A549 treated with RU486 at 1 μM for 4 hours (cell line): ENCODE measurements at places on chromosomes 6 and 20. TPM values are rescaled to one million over a fixed set of nuclear protein-coding genes. Genes with fewer than 3 reads are reported as not detected.

The MYCT1 gene
- 0.03 to 0.13 TPM (median 0.09 TPM) in 4 of 5 replicates, not detected in the other for total RNA-seq

The CTAGE9 gene
- not detected in 5 replicates for total RNA-seq

The EYS gene
- 0.02 to 0.33 TPM in 2 of 5 replicates, not detected in the others for total RNA-seq

The FAM135A gene
- total RNA-seq, result 2.9 to 10.8 TPM (median 9.5 TPM) in 5 replicates

The SERPINB1 gene
- total RNA-seq, result 47.7 to 58.4 TPM (median 54.3 TPM) in 5 replicates

The ATRN gene
- total RNA-seq, result 18.1 to 26.0 TPM (median 24.9 TPM) in 5 replicates

The CLVS2 gene
- total RNA-seq, result 0.05 to 0.13 TPM (median 0.11 TPM) in 4 of 5 replicates, not detected in the other

The OR11A1 gene
- not detected in 5 replicates for total RNA-seq

The ADGRF5 gene
- total RNA-seq, result not detected in 5 replicates

The HLA-DRB5 gene
- total RNA-seq, result not detected in 5 replicates

The R3HDML gene
- total RNA-seq, result 0.14 to 0.40 TPM (median 0.32 TPM) in 5 replicates

The ZNF184 gene
- total RNA-seq, result 2.2 to 3.0 TPM (median 2.8 TPM) in 5 replicates

The FLOT1 gene
- 74.8 to 92.4 TPM (median 91.3 TPM) in 5 replicates for total RNA-seq

The BTBD9 gene
- 2.1 to 2.9 TPM (median 2.4 TPM) in 5 replicates for total RNA-seq

The BTN1A1 gene
- not detected in 5 replicates for total RNA-seq

The TBXT gene
- total RNA-seq, result not detected in 5 replicates

The ADGB gene
- total RNA-seq, result not detected in 5 replicates

The ZC3H12D gene
- total RNA-seq, result 0.06 to 0.09 TPM (median 0.06 TPM) in 4 of 5 replicates, not detected in the other

The HCRTR2 gene
- not detected in 5 replicates for total RNA-seq

The PAK5 gene
- total RNA-seq, result not detected in 5 replicates

The ITPR3 gene
- 30.2 to 44.3 TPM (median 36.9 TPM) in 5 replicates for total RNA-seq

The KCNK16 gene
- total RNA-seq, result not detected in 5 replicates

The COL19A1 gene
- not detected in 5 replicates for total RNA-seq

The SGK2 gene
- 10.2 to 11.0 TPM (median 10.6 TPM) in 5 replicates for total RNA-seq

The ABHD16B gene
- not detected in 5 replicates for total RNA-seq

The OR2B6 gene
- total RNA-seq, result 0.20 to 0.21 TPM in 2 of 5 replicates, not detected in the others

The KLHDC3 gene
- 26.1 to 32.1 TPM (median 30.4 TPM) in 5 replicates for total RNA-seq

The MYB gene
- 0.35 to 1.3 TPM (median 0.63 TPM) in 5 replicates for total RNA-seq

The CYP39A1 gene
- total RNA-seq, result 0.06 to 0.15 TPM (median 0.14 TPM) in 3 of 5 replicates, not detected in the others

The APOBEC2 gene
- total RNA-seq, result not detected in 5 replicates

The OTOR gene
- total RNA-seq, result not detected in 5 replicates

The SPATA25 gene
- 0.23 to 0.87 TPM (median 0.66 TPM) in 5 replicates for total RNA-seq

The ROS1 gene
- 0.13 to 0.29 TPM (median 0.20 TPM) in 5 replicates for total RNA-seq

The TNFRSF6B gene
- 0.46 to 1.2 TPM (median 0.60 TPM) in 5 replicates for total RNA-seq

The DEFB132 gene
- total RNA-seq, result not detected in 5 replicates

The WFDC11 gene
- total RNA-seq, result not detected in 5 replicates

The ILRUN gene
- total RNA-seq, result 26.8 to 33.2 TPM (median 31.8 TPM) in 5 replicates

The HCK gene
- total RNA-seq, result 0.08 to 0.13 TPM (median 0.10 TPM) in 4 of 5 replicates, not detected in the other

The LIN28B gene
- 1.4 to 2.0 TPM (median 1.7 TPM) in 5 replicates for total RNA-seq

The SLC17A3 gene
- total RNA-seq, result 0.53 to 1.4 TPM (median 0.93 TPM) in 5 replicates
